ENCODE measurements at places on chromosomes 4 and X.

- no peak for DNase-seq
Observed at GRCh38 chrX:118367338-118367737, 21.4 kb downstream of the WDR44 start.

DNA sequence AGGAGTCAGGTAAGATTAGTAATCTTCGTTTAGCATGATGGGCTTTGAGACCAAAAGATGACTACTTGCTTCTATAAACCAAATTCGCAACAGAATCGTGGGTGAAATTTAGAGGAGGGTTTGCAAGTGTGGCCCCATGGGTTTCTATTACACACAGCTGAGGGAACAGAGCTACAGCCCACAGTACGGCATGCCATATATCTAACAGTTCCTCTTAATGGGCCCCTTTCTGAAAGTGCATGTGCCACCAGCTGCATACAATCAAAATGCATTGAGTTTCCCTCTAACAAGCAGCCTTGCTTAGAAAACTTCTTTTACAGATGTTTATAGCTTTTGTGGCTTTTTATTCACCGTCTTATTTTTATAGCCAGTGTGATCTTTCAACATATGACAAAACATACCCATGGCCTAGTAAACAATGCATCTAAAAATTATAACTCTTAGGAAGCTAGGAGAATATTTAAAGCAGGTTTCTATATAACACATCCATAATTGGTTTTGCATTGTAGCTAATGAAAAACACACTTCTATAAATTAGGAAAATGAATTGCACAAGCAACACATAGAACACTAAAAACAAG lies 202.1 kb downstream of the PRDM5 start:
- no peak for DNase-seq

DNA sequence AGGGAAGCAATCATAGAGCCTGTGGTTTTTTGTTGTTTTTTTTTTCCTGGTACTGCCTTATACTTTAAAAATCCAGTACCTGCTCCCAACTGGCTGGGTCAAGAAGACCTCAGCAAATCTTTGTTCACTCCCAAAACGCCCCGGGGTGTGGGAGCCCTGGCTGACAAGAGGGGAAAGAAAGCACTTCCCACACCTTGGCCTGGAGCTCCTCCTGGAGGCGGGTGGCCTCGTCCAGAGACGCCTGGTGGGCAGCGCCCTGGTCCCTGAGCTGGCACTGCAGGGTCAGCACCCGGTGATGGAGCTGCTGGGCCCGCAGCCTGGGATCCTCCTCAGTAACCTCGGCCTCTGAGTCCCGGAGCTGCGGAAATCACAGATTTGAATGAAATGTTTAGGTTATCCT lies 38.2 kb downstream of the C4orf50 start:
- no peak for DNase-seq

GRCh38 chrX:117839544-117839943 lies 277.1 kb downstream of the KLHL13 start:
- no peak for DNase-seq

- no peak for DNase-seq
Observed at GRCh38 chr4:14434916-14435315, 567.4 kb upstream of the CPEB2 start.

DNA sequence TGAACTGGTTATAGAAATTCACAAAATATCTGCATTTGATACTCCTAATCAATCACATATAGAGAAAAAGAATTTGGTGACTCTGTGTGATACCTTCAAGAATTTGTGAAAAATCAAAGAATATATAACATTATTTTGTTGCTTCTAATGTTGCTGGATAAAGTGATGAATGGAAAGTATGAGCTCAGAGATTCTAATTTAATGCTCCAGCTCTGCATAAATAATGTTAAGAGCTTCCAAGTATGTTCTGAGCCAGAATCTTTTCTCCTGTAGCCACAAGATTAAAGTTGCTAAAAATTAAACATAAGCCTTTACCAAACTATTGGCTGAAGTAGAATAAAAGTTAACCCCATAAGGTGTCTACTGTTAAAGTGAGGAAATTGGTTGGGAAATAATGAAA lies 294.7 kb upstream of the CT83 start:
- DNase-seq: no peak

DNA sequence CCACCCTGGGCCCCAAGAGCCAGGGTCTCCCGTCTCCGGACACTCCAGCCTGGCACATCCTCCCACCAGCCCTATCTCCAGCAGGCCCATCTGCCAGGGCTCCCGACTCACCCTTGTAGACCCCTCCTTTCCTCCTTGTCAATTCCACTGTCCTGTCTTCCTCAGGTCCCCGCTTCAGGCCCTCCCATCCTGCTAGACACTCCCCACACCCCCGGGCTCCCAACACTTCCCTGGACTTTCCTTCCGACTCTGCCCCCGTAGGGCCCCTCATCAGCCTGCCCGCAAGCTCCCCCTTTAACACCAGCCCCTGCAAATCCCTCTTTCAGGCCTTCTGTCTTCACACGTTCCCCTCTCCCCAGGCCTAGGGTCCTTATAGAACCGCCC lies 1.1 kb downstream of the PRAF2 start:
- no peak for DNase-seq

DNA sequence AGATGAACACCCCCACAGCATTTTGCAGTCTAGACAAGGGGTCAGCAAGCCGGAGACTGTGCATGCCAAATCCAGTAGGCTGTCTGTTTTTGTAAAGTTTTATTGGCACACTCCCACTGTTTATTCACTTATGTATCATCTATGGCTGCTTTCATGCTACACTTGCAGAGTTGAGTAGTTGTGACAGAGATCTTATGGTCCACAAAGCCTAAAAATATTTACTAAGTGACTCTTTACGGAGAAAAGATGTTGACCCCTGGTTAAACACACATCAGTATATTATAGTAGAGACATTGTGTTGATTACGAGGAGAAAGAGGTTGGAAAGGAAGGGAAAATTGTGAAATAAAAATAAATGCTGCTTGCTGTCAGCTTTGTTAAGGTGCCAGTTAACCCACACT lies 2.2 kb upstream of the LHFPL1 start:
- no peak for DNase-seq

- DNase-seq: no peak
Observed at GRCh38 chr4:107248571-107248970, 212.5 kb upstream of the DKK2 start.

DNA sequence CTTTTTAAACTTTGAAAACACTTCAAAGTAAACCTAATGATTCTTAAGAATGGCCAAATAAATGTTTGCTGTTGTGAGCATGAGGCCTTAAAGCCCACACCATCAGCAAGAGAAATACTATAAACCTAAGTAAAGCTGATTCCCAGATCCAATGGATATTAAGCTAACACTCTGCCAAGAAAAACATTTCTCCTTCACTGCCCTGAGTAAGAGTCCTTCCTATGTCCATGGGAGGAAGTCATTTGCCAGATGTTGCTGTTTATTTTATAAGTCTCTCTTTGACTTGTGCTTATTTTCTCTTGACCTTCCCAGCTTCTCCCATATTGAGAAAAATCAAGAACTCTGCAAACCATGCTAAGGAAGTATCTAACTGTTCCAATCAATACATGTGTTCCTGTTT lies 154.3 kb upstream of the EDNRA start:
- DNase-seq: no peak

DNA sequence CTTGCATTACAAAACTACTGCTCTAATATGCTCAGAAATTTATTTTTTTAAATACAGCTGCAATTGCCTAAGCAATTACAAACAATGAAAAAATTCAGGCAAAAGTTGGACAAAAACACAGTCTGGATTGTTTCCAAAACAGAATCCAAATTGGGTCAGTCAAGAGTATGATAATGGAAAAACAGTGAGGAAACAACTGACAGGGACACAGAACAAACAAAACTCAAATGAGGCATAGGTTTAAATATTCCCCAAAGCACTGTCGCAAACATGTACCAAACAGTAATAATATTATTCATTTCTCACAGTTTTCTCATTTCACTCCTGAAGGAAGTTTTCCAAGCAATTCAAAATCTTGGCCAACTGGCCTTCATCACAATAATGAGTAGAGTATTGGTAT lies 386.6 kb downstream of the CENPC start:
- no peak for DNase-seq

GRCh38 chr4:40672528-40673522 lies 43.2 kb upstream of the RBM47 start:
- DNase-seq: no peak

DNA sequence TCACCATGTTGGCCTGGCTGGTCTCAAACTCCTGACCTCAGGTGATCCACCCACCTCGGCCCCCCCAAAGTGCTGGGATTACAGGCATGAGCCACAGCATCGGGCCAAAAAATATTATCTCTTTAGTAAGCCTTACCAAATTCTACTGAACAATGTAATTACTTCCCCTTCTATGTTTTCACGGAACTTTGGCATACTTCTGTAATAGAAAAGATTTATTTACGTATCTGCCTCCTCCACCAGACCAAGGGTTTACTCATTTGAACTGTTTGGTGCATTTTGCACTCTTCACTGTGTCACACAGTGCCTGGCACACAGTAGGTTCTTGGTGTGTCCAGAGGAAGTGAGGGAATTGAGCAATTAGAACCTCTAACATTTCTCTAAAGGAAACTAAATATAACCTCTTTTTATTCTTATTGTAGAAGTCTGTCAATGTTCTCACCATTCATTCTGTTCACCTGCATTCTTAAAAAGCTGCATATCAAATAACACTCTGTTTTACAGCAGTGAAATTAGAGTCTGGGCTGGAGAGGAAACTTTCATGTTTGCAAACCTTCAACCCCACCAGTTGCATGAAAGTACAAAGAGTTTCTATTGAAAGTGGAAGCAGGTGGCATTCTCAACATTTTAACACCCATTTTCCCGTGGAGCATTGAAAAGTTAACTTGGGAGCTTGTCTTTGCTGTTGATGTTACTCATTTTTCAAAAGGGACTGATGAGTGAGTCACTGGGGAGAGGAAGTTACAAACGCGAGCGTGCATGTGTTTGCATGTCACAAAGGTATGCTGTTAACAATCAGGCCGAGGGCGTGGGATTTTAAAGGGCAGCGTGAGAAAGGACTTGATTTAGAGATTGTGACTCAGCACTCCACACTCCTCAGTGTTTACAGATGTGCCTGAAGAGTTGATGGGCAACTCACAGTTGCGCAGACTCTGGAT lies 314.1 kb downstream of the STK32B start:
- DNase-seq: no peak

- DNase-seq: no peak
Observed at GRCh38 chrX:40646489-40647306, 663 bp downstream of the CXorf38 start.

Data from activated CD8-positive, alpha-beta memory T cell treated with anti-CD3 and anti-CD28 coated beads for 1 hour (primary cell).